ENCODE measurements at places on chromosomes 5 and 9.

- DNase-seq: no peak
Measured at GRCh38 chr9:112168197-112168596, 6.9 kb downstream of the SUSD1 start.

DNA sequence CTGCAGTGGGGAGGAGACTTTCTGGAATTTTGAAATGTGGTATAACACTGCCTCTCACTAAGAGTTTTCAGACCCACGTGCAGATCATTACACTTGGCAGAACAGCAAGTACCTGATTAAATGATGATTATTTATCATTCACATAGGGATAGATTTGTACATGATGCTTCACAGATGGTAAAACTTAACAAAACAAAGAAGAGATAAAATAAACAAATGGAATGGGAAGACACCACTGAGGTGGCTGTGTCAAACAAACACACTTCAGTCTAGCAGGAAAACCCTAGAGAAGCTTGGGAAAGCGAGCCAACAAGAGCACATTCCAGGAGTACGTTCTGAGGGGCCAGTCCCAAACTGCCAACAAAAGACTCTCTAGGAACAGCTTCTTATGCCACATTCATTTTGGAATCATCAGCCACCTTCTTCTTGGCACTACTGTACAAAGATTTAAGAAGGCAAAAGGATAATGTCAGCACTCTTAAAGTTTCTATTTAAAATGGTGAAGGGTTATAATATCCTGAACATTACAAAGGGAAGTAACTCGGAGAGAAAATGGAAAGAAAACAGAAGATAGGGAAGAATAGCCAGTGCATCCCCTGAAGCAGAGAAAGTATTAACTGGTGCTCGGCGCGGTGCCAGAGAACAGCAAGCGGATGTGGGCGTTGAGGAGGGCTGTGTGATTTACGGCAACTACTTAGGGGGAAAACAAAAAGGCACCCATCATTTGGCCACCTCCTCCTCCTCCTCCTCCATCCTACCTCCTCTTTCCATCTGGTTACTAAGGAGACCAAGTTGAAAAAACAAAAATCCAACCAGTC is 1.6 kb downstream of the MED27 start:
- DNase-seq: peak; percentile 16

DNA sequence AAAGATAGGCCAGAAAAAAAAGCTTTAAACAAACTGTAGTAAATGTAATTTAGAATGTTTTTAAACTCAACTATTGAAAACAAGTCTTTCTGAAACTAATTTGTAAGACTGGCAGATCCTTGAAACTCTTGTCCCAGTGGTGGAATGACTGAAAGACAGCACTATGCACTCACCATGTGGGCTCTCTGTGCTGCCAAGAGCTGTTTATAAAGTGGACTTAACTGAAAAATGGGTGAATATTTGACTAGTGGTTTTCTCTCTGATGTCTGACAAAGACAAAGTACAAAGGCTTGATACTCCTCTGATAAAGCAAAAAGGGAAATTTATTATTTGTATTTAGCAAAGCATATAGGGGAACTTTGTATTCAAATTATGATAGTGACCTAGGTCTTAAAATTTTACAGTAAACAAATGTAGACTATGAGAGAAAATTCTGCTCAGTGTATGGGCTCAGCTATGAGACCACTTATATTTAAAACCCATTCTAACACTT is 635.4 kb downstream of the NR2F1-AS1 start:
- no peak for DNase-seq

DNA sequence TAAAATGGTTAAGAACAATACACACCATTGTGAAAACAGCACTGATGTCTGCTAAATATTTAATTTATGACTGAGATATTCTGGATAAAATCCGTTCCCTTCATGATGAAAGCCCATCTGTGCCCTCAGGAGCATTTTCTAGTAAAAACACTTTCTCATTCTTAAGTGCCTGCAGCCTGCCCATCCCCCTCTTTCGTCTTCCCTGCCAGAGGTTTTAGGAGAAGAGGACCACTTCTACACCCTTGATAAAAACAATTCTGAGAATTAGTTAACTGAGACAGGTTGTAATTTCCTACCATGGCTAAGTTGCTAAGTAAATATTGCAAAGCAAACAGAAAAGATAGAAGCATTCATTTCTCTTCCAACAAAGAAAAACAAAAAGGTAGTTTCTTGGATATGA is 272.6 kb downstream of the ATPSCKMT start:
- no peak for DNase-seq

- no peak for DNase-seq
Measured at GRCh38 chr9:122562134-122562760, 9.3 kb downstream of the OR1N2 start.

- DNase-seq: no peak
Measured at GRCh38 chr9:96121136-96121535, 180.8 kb downstream of the HSD17B3 start.

- DNase-seq: no peak
Measured at GRCh38 chr5:132474881-132475496, 15.6 kb downstream of the IRF1 start.
